NCI-H1930 (cell line): ENCODE measurements at places on chromosomes 5 and 9.

GRCh38 chr5:7634837-7635236 is 216.1 kb downstream of the CFAP90 start:
- no peak for DNase-seq

DNA sequence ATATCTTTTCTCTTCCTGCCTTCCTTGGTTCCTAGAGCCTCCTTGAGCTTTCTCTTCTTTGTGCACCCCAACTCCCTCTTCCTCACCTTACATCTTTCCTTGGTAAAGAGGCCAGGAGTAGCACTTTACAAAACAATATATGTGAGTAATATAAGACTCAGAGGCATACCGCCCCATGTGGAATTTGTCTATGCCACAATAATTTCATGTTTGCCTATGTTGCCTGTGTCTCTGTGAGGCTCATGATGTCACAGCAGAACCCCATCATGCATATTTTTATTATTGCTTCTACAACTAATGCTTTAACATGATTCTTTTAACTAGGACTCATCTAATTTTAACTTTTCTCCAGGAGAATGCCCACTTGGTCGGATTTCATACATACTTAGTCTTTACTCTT is 15.0 kb upstream of the LVRN start:
- no peak for DNase-seq

DNA sequence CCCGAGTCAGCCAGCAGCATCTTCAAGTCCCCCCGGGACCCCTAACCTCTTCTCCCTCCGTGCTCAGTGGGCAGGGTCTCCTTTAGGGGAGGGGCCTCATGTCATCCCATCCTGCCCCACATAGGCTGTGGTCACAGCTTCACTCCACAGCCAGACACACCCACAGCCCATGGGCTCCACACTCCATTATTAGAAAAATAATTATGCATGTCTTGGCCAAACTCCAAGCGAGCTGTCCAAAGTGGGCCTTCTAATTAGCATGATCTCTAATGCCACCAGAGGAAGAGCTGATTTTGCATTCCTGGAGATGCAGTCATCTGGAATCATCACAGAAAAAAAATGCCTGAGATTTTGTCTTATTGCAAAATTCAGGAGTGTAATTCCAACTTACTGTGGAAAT is 418.2 kb downstream of the IRX2 start:
- DNase-seq, result no peak

DNA sequence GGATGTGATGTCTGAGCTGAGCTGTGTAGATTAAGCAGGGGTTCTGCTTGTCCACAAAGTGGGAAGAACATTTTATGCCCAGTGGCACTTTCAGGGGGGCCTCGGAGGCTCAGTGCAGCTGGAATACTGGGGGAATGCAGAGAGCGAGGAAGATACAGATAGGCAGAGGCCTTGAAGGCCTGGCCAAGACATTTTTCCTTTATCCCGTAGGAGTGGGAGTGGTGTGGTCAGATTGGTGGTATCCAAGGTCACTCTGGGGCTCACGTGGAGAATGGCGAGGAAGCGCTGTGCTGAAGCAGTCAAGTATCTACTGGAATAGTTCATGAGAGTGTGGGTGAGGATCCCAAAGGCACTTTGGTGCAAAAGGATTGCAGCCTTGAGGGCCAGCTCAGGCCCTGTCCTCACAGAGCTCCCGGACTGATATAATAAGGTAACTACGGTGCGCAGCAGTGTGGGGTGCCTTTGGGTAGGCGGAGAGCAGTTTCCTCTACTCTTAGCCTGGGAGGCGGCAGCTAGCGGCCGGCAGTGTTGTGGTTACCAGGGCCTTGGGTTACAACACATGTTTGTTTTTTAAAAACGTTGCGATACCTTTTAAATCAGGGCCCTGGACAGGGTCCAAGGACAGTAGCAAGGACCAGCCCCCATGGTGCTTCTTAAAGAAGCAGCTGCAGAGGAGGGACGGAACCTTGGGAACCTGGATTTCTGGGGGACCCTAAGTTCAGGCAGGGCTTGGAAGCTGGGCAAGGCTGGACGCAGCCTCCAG is 10.8 kb upstream of the CCDC69 start:
- no peak for DNase-seq

DNA sequence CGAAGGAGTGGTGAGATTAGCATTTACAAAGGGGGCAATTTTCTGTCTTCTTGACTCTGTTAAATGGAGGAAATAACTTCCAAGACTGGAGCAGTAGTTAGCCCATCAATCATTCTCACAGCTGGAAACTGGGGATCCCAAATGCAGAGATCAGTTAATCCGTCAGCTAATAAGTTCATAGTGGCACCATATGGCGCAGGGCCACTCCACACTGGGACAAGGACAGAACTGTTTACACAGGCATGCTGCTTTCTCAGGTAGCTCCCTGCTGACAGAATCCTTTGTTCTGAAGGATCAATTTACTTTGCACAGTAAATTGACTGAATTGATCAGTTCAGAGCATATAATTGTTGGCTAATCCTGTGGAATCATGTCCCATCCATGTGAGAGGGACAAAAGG is 395.7 kb downstream of the TMEM161B start:
- no peak for DNase-seq

- DNase-seq, result no peak
Observed at GRCh38 chr9:123268199-123268464, 254 bp downstream of the STRBP start.

DNA sequence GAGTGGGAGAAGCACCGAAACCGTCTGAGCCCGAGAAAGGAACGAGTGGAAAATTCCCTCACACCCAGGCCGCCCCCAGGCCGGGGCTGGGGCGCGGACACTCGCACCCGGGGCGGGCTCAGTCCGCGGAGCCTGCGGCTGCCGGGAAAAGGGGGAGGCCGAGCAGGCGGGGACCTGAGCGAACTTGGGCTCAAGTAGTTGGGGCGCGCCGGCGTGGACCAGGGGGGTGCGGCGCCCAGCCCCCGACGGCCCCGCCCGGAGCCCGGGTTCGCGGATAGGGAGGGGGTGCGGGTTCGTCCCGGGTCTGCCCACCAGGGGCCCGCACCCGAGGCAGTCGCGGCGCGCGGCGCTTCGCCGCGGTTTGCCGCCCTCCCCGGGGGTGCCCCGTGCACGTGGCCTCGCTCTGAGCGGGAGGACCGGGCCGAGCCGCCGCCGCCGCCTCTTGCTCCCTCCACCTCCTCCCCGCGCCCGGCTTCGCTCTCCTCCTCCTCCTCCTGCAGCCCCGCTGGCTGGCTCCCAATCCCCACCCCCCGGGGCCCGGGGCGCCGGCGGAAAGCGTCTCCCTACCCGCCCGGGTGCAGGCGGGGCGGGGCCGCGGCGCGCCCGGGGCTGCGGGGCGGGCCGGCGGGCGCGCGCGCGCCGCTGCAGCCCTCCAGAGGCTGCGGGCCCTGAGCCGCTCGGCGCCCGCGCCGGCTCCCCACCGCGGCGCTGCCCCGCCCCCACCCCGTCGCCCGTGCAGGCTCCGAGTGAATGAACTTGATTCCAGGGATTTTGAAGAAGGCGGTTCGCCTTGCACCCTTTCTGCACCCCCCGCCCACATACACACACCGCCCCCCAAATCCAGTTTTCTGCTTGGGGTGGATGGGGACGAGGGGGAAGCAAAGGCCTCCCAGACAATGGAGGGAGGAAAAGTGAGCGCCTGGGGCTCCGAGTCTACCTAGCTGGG is 1.3 kb upstream of the NFIB start:
- DNase-seq, result peak; percentile 51

GRCh38 chr5:10567781-10568321 is 4.0 kb downstream of the ANKRD33B start:
- no peak for DNase-seq

- DNase-seq, result no peak
Observed at GRCh38 chr5:119397518-119398380, 41.9 kb downstream of the TNFAIP8 start.

GRCh38 chr9:124110307-124110915 is 98.8 kb downstream of the LHX2 start:
- DNase-seq, result no peak

- no peak for DNase-seq
Observed at GRCh38 chr5:131416729-131417128, 152.9 kb downstream of the CDC42SE2 start.

GRCh38 chr9:119101048-119101447 is 268.2 kb downstream of the BRINP1 start:
- no peak for DNase-seq

DNA sequence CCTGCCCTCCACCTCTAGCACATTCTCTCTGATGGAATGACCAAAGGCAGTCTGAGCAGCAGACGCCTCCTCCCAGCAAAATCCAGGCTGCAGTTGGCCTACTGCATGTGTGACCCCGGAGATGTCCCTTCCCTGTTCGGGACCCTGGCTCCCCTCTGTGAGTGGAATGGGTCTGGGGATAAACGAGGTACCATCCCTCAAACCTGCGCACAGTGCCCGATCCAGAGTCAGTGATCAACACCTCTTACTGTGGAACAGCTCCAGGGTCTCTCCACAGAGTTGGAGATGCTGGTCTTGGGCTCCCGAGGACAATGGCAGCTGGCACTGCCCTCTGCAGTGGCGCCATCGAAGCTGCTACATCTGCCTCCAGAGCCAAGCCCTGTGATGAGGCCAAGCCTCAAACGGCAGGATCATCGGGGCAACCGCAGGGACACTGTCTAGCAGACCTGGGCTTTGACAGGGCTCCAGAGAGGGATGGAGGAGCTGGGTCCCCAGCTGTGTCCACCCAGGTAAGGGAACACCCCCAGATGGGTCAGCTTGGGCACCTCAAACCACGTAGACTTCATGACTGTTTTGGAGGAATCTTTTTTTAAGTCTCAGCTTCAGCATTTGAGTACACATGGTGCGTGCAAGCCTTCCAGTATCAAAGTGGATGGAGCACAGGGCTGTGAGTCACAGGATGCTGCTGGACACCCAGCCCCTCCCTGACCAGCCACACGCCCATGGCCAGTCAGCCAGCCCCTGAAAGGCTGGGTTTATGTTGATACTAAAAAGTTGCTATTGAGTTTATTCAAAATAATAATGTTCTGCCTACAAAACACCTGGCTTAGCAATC is 13.0 kb downstream of the MED10 start:
- no peak for DNase-seq

DNA sequence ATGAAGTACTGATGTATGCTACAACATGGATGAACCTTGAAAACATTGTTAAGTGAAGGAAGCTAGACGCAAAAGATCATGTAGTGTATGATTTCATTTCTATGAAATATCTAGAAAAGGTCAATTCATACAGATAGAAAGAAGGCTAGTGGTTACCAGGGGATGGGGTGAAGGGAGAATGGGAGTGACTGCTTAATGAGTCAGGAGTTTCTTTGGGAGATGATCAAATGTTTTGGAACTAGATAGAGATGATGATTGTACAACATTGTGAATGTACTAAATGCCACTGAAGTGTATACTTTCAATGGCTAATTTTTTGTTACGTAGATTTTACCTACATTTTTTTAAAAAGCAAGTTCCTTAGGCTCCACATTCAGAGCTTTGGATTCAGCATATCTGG is 14.9 kb upstream of the DELE1 start:
- no peak for DNase-seq

DNA sequence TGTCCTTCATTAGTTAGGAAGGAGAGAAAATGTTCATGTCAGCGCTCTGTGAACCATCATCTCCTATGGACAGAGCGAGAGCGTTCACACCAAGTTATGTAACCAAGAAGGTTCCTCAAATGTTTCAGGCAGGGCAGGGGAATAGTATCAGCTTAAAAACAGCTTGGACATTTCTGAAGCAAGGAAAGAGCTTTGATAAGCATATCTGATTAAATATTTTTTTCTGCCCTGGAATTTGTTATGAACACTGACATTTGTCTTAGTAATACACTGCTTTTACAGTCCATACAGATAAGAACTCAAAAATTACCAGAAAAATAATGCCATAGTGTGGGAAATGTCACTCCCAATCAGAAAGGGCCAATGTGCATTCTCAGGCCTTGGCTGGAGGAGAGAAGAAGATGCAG is 66.3 kb upstream of the LIFR start:
- DNase-seq, result no peak

DNA sequence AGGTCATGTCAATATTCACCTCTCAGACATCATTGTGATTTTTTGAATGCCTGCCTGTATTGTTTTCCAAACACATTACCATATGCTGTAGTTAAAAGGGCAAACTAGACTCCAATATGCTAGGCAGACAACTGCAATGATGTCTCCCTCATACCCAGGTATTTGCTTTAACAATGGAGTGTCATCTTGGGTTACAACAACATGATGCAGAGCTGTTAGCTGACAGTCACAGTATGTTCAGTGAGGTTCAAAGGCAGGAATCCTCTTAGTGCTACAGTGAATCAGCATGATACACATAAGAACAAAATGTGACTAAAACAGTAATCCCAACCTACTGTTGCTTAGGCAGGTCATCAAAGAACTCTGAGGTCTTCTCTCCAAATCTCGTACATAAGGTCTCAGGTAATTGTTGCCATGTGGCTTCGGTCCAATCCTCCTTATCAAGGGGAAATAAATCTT is 24.0 kb downstream of the OR1J1 start:
- DNase-seq, result no peak

GRCh38 chr5:178454821-178455479 is 135.2 kb downstream of the COL23A1 start:
- no peak for DNase-seq

DNA sequence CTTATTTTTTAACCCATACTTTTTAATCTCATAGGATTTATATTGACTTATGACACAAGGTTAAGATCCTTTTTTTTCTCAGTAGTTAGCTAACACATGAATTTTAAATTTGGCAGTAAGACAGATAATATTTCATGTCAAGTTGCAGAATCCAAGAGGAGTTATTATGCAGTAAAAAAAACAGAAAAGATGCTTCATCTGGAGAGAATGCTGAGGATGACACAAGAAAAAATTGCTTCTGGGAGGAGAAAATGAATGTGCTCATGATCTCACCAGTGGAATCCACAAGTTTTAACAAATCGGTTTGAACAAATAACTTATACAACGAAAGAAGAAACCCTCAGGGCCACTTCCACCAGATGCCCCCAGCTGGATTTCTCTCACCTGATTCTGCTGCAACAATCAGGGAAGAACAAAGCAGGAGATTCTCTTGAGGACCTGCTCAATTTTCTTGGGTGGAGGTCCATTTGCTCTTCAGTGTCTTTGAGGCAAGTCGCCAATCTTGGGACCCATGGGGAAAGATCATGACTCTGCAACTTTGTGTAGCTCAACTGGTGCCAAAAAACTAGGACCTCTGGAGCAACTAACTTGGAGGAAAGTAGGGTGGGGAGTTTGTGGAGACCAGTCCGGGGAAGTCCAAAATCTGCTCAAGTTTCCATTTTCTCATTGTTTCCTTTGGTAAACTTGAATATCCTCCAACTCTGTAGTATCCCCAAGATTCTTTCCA is 50.5 kb upstream of the TNFSF15 start:
- DNase-seq, result no peak
